ENCODE measurements at places on chromosomes 4 and X.

DNA sequence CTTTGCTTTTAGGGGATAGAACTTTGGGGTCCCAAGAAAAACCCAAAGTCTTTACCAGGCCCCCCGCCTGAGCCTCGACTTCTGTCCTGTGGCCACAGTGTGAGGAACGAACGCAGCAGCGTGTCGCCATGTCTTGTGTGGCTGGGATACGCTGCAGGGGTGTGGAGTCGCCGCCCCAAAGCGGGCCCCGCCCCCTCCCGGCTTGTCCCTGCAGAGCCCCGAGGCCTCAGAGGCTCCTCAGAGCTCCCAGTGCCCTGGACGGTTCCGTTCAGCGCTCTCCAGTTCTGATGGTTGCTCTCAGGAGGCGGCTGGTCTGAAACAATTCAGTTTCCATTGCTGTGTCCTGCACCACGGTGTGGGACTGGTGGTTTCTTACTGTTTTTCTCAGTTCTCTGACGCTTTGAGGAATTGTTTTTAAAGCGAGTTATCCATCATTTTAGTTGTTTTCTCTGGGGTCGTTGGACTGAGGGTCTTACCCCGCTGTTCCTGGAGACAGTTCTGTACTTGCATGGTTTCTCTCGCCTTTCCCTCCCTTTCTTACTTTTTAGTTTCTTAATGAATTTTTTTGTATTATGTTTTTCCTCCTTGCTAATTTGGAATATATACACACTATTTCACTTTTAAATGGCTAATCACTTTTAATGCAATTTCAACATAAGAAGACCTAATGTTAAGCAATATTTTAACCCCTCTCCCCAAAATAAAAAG, 1.6 kb upstream of the IDUA start:
- DNase-seq, result peak; percentile 40

DNA sequence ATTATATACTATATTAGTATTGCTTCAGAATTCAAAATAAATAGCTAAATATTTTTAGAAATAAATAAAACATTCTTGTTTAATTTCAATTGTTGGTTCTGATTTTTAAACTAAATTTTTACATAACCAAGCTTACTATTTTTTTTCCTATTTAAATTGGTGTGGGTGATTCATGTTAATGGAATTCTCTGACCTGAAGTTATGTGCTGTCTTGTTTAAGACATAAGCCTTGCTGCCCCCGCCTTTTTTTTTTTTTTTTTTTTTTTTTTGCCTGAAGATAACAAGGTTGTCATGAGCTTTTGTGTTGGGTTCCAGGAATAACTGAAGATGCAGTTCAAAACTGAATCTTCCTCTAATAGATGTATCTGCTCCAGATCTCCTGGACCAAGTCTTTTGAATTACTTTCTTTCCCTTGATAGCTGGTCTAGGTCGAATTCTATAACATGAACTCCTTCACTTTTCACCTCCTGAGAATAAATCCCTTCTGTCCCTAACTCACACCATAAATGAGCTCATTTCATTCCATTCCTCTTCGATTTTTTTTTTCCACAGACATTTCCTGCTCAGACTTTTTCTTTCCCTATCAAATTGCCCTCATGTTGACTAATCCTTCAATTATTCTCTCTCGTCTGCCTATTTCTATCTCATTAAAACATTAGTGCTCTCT, 261.5 kb upstream of the FTHL17 start:
- DNase-seq, result no peak

DNA sequence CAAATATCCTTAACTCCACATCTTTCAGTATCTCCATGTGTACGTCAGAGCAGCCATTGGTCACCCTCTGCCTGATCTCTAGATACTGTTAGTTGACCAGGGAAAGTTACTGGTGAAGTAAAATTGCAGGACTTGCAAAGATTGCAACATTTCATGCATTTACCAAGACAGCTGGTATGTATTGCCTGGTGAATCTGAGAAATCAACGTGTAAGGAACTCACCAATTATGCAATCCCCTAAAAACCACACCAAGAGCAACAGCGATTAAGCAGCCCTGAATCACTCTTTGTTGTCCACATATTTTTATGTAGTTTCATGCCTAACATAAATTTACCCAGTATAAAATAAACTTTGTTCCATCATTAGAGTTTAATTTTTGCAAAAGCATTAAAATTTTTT, 271.2 kb downstream of the NLGN4X start:
- DNase-seq, result no peak

DNA sequence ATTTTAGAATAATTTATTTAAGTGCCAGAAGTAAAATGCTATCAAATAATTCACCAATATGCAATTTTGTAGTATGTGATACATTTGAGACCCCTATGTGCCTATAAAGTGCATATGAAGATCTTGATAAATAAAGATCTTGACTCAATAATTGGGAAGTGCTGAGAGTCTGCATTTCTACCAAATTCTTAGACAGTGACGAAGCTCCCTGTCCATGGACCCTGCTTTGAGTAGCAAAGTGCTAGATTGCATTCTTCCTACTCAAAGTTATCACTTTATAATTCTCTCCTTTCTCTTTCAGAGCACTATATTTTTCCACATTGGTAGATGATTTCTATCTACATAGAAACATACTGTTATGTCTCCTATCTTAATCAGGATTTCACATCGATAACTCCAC, 1393.9 kb downstream of the ARAP2 start:
- DNase-seq, result no peak

- DNase-seq, result no peak
Measured at GRCh38 chrX:15136795-15137194, 133.1 kb downstream of the ASB9 start.

- no peak for DNase-seq
Measured at GRCh38 chr4:15868826-15869413, 69.6 kb downstream of the FGFBP1 start.

GRCh38 chrX:46587158-46587557, 13.6 kb downstream of the CHST7 start:
- no peak for DNase-seq

DNA sequence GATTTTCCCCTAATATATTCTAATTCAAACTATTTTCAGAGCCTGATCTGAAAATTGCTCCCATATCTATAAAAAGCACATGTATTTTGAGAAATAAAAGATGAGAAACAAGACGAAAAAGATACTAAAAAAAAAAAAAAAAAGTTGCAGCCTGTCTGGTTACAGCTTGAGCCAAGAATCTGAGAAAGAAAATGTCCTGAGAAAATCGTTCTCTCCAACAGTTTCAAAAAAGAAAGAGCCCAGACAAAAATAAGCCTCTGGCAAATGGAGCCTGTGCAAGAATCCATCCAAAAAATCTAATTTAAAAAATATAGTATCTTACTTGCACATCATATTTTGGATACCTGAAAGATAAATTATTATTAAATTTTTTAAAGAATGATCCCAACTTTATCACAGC, 163.0 kb upstream of the TBL1X start:
- DNase-seq, result no peak

- no peak for DNase-seq
Measured at GRCh38 chrX:78712336-78712735, 35.2 kb upstream of the LPAR4 start.

DNA sequence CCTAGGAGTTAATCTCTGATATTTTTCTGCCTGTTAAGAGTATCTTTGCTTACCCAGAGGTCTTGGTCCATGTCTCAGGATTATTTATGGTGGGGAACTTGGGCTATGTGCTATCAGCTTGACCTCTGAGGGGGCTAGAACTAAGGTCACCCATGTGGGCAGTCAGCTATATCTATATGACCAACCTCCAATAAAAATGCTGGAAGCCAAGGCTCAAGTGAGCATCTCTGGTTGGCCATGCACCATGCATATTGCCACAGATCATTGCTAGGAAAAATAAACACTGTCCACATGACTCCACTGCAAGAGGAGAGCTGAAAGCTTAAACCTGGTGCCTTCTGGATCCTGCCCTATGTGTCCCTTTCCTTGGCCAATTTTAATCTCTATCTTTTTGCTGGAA, 196.5 kb upstream of the SLC7A11 start:
- no peak for DNase-seq

GRCh38 chrX:57121816-57122215, 468 bp upstream of the SPIN2B start:
- DNase-seq, result no peak

DNA sequence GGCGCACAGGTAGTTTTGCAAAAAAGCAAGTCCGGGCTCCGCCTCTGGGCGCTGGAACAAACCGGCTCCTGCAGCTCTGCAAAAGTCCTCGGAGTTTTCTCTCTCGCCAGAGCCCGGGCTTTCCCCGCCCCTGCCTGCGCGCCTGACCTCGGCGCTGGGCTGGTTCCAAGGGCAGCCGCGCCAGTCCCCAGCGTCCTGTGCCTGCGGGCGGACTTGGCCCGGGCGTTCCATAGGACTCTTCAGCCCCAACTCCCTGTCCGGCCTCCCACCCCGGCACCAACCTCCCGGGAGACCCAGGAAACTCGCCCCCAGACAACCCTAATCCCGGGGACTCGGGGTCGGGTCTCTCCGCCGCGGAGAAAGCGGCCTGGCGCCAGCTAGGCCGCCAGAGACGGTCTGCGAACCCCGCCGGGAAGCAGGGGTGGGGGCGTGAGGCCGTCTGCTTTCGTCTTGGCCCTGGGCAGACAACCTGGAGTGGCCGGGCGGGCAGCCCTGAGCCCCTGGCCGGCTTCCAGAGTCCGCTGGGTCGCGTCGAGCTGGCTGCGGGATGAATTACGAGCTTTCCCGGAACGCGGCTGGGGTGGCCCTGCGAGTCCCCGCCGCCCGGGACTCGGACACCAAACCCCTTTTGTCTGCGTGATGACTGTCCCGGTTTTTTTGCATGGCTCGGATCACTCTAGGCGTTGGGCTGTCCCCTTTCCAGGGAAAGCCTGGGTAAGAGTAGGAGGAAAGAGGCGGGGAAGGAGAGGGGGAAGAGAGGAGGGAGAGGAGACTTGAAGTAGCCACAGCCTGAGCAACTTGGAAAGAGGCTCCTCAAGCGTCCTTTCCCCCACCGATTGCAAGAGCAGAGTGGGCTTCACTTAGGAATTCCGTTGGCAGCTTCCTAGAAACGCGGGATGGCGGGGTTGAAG, 916 bp downstream of the MXRA5 start:
- no peak for DNase-seq

- DNase-seq, result no peak
Measured at GRCh38 chr4:169800541-169800940, 42.8 kb upstream of the HPF1 start.

GRCh38 chr4:132839070-132839469, 310.0 kb upstream of the PCDH10 start:
- no peak for DNase-seq

DNA sequence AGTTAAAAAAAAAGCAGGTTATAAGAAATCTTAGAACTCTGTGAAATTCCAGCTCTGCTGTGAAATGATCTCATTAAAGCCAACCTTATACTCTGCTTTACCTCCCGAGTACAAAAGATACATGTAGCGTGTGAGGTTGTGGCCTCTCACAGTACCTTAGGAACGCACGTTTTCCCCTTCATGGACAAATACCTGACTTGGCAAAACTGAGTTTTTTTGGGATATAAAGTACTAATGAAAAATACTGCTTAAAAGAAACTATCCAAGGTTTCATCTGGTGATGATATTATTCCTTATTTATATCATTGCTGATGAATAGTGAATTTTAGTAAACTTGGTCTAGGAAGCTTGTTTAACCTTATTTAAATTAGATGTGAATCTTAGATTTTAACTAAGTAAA, 48.9 kb downstream of the WWC2 start:
- DNase-seq, result no peak

DNA sequence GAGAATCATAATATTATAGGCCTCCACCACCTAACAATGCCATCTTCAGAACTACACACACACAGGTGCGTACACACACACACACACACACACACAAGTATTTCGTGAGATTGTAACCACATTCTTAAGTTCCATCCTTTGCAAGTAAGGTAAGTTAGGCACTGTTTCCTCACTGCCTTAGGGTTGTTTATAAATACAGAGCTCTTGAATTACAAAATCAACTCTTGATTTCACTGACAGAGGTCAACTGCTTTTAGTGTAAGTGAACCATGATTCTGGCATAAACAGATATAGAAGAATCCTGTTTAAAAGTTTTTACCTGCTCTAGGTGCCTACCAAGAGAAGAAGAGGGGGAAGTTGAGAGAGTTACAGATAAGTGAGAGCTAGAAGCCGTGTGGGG, 166.1 kb downstream of the DMD start:
- DNase-seq, result no peak

DNA sequence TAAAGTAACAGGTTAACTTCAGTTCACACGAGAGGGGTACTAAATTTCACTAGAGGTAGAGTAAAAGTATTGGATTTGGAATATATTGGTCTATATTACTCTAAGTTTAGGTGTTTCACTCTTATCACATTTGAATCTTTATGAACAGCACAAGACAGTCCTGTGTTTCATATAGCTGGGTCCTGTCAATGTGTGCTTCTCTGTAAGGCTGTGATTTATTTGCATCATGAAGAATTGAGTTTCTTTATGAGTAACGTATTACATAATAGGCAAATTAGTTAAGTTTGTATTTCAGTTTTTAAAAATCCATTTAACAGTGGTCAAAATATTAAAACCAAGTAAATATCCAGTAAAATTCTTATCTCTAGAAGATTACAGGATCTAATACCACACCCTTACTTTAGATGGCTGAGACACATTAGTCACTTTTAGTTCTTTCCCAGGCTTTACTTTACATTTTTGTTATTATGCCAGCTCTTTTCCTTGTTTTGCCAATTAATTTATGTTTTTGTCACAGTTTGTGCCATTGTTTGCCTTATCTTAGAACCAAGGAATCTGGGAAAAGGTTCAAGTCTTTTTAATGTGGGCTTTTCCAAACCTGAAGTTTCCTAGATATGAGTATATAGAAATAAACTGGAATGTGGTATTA, 32.1 kb downstream of the NUDT6 start:
- no peak for DNase-seq

DNA sequence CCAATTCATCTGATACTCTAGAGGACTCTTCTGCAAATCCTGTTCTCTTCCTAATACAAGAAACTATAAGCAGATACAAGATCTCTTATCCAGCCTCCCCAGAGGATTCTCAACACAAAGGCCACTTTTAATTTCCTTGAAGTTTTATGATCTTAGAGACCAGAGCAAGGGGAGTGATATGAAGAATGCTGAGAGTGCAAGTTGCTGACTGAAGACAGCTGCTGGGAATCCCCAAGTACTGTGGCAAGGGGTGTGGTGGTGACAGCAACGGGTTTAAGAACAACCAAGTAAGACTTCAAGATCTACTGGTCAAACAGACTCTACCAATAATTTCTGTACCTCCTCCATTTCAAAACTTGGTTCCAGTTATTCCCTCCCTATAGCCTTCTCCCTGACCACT, 7.0 kb downstream of the AMMECR1 start:
- peak; percentile 4 for DNase-seq

GRCh38 chr4:11590132-11590531, 161.4 kb upstream of the HS3ST1 start:
- DNase-seq, result no peak

- DNase-seq, result no peak
Measured at GRCh38 chr4:176320976-176321361, 1.2 kb downstream of the SPCS3 start.

GRCh38 chrX:112512509-112512908, 167.2 kb downstream of the LHFPL1 start:
- DNase-seq, result no peak

GRCh38 chr4:15898902-15899301, 39.6 kb downstream of the FGFBP1 start:
- no peak for DNase-seq

Data from stimulated activated CD8-positive, alpha-beta memory T cell treated with anti-CD3 and anti-CD28 coated beads, Interleukin-12 subunit alpha, Interleukin-12 subunit beta, amount 100 ng/mL, for 1 hour (primary cell).